Dermis microvascular lymphatic vessel endothelial cell (primary cell): ENCODE measurements at places on chromosomes 3 and 15. TPM values are rescaled to one million over a fixed set of nuclear protein-coding genes. Genes with fewer than 3 reads are reported as not detected.

DNA sequence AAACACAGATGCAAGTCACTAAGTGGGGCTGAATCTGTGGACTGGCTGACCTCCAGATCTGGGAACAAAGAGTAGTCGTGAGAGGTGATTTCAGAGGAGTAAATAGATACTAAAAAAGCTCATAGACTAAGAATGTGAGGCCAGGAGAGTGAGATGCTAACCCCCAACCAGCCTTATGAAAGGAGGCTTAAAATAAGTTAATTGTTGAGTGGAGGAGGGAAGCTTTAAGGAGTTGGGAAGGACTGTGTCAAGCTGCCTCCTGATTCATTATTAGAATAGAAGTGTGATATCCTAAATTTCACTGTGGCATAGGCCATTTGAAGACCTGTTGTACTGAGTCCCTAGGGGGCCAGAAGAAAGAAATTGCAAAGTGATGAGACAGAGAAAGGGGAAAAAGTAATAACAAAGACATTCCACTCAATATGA is 107.6 kb downstream of the RBPMS2 start:
- no peak for DNase-seq

NDN gene
- 20.3 and 52.2 TPM in 2 replicates for total RNA-seq

DNA sequence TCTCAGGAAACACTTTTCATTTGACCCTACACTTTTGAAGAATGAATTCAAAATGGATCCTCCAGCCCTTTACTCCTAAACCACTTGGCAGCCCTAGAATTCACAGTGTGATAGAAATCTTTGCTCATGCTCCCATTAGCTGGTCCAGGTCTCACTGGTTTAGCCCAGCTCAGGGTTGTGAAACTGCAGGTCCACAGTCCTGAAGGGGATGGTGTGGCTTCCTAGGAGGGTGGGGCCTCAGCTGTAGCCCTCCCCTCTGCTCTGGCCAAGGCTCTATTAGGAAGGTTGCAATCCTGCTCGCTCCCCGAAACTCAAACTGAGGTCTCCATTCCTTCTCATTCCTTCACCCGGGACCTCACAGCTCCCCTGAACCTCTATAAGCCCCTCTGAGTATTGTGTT is 21.6 kb upstream of the TICRR start:
- DNase-seq, result no peak

DNA sequence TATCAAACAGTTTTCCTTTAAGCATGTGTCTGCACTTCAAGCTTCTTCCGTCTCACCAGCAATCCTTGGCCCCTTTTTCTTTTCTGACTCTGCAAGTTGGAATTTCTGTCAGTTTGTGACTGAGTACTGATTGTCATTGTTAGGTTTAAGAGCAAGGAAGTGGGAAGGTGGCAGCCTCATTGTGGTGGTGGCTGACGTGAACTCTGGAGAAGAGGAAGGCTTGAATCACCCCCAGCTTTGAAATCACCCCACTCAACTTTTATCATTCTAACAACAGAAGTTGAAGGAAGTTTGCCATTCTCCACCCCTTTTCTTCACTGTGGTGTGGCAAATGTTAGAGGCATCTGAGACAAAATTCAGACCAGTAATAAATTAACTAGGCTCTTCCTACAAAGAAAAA is 231.6 kb upstream of the AGTR1 start:
- DNase-seq, result no peak

IGSF11 gene
- under 0.01 and 0.13 TPM in 2 replicates for total RNA-seq

DNA sequence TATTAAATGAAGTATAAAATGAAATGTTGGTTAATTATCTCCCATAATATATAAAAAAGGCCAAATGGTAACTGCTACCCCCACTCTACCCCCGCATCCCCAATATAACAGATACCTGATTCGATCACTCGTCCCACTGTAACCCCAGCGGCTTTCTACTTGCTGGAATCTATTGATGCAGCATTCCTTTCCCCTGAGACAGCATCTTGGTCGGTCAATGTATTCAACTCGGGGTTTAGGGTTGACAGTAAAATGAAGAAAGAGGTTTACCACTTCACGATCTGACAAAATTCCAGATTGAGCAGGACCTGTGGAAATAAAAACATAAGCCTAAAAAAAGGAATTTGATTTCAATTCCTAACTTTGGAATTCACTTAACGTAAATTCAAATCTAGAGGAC is 18.6 kb upstream of the C15orf40 start:
- DNase-seq, result no peak

PDZRN3 gene
- under 0.01 and 0.13 TPM in 2 replicates for total RNA-seq

GATA2 gene
- total RNA-seq, result 6.7 and 14.7 TPM in 2 replicates

SKOR1 gene
- total RNA-seq, result under 0.01 TPM in 2 replicates

DNA sequence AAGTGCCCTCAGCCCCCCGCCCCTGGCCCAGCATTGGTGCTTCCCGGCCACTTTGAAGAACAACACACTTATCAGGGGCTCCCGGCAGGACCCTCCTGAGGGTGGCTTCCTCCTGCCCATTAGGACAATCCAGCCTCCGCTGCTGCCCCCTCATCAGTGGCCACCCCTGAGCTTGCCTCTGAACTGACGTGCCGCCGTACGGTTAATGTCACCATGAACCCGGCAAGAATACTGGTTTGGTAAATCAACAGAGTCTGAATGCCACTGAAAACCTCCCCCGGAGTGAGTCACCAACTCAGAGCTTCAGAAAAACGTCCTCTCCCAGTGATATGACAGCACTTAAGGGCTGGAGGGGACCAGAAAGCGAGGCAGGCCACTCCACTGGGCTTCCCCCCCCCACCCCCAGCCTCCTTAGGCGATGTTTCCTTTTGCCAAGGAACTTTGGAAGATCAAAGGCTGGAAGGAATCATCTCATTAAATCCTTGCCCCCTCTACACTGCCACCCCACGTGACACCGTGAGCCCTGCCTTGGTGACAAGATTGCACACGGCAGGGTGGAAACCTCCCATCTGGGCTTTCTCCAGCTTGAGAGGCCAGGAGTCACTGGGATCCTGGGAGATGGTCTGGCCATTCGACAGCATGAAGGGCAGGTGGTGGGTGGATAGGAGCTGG is 142.1 kb downstream of the NUP210 start:
- peak; percentile 53 for DNase-seq

GRCh38 chr3:23253214-23253613 is 50.1 kb downstream of the UBE2E2 start:
- no peak for DNase-seq

GRCh38 chr3:107904536-107905066 is 186.2 kb downstream of the CD47 start:
- peak; percentile 14 for DNase-seq

GRCh38 chr3:130374033-130374432 is 28.6 kb downstream of the COL6A5 start:
- DNase-seq, result no peak

- DNase-seq, result no peak
Observed at GRCh38 chr3:50655009-50655830, 19.5 kb upstream of the DOCK3 start.

DNA sequence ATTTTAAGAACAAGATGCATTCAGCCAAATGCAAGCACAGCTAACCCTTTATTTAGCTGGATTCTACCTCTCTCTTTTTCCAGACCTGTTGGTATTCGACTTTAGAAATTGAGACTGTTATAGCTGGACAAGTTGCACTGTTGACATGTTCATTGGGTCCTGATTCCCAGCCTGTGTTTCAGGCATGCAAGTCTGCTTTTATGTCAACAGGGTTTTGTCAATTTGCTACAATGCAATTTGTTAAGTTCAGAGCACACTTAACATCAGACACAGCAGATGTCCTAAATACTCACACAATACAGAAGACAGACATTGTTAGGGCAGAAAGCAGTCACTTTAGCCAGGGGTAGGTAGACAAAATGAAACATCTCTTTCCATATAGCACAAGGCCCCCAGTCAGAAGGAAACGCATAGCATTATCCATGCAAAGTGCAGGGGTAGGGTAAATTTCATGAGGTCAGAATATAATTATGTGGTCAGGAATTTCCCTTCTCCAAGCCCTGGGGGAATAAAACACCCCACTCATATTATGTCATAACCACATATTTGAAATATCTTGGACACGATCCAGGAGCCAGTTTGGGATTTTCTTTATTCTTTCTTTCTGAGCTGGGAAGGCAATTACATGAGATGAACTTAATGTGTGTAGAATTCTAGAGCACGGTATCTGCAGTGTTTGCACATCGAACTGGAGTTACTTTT is 504.1 kb downstream of the NTRK3 start:
- no peak for DNase-seq

ANKUB1 gene
- total RNA-seq, result under 0.01 TPM in 1 of 2 replicates, not detected in the other
